Osteoblast (primary cell): ENCODE measurements at places on chromosomes 12 and 14. TPM values are rescaled to one million over a fixed set of nuclear protein-coding genes. Genes with fewer than 3 reads are reported as not detected.

DNA sequence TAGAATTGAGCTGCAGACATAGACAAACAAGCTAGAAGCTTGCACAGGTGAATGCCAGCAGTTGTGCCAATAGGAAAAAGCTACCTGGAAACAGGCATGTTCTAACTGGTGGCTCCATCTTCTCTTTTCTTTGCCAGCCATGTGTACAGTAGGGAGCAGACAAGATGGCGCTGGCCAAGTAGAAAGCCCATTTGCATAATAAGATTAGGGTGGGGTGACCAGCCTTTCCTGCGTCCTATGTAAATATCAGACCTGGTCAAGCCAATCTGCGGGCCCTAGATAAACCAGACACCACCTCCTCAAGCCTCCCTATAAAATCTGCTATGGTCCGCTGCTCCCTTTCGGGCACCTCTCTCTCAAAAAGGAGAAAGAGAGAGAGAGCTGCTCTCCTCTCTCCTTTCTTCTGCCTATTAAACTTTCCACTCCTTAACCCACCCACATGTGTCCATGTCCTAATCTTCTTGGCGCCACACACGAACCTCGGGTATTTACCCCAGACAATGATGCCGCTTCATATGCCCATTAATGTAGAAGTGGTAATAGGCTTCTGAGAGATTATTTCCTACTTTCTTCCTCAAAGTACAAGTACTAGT is 201.0 kb downstream of the SLC25A21 start:
- no peak for DNase-seq

DNA sequence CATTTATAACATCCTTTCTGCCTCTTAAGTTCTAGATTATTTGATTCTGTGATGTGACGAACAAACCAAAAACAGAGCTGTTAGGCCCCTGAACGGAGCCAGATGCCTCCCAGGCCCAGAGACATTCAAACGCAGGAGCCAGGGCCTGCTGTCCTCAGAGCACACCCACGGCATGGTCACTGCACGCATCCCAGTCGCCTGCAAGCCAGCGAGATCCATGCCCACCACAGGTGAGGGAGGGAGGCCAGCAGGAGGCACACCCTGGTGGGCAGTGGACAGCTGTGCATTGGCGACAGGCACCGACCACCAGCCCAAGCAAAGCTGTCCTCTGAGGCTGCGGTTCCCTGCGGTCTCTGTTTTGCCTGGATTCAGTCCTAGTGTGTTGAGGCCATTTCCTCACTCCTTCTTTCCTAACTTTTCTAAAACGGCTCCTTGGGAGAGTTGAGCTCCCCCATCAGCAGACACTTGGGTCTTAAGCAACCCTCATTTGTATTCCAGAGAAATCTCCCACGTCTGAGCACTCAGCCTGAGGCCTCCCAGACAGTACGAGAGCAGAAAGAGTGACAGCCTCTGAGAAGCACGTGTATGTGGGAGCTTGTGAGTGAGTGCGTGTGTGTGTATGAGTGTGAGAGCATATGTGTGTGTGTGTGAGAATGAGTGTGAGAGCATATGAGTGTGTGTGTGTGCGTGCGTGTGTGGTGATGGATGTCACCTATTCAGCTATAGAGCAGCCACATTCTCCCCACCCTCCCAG is 81.2 kb downstream of the CHGA start:
- peak; percentile 30 for DNase-seq

- DNase-seq = peak; percentile 47
Measured at GRCh38 chr12:110134691-110135411, 10.7 kb downstream of the IFT81 start.

DNA sequence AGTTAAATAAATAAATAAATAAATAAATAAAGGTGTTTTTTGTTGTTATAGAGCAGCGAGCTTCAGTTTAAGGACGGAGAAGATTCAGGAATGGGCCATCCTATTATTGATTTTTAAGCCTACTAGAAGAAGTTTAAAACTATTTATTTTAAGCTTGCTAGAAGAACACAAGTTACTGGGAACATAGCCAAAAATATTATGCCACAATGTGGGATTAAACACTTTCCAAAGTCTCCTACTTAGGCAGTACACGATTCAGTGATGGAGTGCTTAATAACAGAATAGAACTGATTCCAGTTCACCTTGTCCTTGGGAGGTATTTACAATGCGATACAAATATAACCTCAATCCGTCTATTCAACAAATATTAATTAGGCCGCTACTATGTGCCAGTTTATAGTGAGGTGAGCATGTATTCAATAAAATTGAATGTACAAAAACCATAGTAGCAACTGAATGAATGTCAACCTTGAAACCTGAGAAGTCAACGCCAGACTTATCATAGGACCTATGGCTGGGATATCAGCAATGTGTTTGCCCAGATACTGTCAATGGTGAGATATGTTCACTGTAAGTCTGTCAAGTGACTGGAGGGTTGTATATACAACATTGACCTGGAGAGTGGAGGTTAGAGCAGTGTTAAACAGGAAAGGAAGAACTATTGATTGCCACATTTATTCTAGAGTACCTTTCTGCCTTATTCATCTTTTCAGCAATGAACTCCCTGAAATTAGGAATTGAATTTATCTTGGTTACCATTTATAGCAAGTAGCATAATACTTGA is 486.4 kb downstream of the TMTC2 start:
- DNase-seq = no peak

- no peak for DNase-seq
Measured at GRCh38 chr14:101598159-101598558, 36.9 kb downstream of the DIO3 start.

DNA sequence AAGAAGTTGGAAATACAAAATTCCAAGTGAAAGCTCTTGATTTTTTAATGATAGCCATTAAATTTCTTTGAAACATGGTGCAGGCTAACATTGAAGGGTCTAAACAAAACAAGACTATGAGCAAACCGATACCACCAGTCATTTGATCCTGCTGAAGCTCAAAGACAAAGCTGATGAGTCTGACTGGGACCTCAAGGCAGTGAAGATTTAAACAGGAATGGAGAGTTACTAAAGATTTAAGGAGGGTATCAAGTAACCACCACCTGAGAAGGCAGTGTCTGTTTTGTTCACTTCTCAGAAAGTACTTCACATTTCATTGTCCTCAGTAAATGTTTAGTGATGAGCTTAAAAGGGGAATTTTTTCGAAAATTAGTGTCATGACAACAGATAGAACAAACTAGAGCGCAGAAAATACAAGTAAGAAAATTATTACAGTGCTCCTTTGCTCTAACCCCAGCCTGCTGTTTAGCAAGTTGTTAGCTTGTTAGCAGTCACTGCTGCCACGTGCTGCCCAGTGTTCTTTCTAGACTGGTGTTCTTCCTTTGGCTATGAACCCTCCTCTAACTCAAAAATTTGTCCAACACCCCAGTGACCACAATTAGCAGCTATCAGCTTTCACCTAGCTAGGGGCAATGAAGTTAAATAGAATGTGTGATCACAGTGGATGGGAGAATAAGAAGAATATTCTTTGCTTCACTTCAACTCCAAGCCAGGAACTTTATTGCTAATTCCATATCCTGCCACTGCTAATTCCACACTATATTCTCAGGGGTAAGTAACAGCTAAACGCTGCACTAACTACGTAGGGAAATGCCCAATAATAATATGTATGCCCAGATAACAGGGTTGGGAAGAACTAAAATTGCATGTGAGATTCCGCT is 41.1 kb downstream of the YAF2 start:
- peak; percentile 48 for DNase-seq

- no peak for DNase-seq
Measured at GRCh38 chr14:84657911-84658310, 872.0 kb upstream of the FLRT2 start.

DNA sequence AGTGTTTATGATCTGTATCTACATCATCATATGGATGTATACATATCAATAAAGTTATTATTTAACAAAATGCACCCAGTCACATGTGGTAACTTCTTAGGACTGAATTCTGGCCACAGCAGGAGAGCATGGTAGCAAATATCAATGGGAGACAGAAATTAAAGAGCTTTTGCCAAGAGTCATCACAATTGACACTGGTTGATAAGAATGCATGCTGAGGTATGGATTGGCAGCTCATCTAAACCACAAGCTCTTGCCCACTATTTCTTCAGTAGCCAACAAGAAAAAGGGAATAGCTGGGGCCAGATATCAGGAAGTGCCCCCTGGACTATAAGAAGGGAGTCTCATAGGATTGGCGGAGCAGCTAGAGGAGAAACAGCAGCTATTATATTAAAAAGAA is 9.4 kb upstream of the PTGR2 start:
- DNase-seq = peak; percentile 21

DNA sequence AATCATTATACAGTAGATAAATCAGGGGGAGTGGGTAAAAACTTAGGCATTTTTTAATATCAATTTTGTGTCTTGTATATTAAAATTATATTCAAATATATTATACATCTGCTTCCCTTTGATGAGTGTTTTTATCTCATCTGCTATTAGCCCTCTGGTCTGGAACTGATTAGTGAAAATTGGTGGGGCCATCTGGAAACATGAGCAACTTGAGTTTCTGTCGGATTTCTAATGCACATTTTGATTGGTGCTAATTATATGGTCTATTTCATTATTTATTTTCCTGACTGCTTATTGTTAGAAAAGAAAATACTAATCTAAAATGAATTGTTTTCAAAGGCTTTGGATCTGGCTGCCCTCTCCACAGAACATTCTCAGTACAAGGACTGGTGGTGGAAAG is 28.2 kb downstream of the TTC8 start:
- DNase-seq = no peak

GRCh38 chr14:70392676-70393075 is 24.2 kb downstream of the SYNJ2BP start:
- DNase-seq = no peak

GRCh38 chr12:59698600-59698999 is 102.8 kb downstream of the SLC16A7 start:
- no peak for DNase-seq

- DNase-seq = no peak
Measured at GRCh38 chr14:69485701-69486100, 1.2 kb downstream of the PLEKHD1 start.

- no peak for DNase-seq
Measured at GRCh38 chr12:90303771-90304170, 595.1 kb upstream of the ATP2B1 start.

DNA sequence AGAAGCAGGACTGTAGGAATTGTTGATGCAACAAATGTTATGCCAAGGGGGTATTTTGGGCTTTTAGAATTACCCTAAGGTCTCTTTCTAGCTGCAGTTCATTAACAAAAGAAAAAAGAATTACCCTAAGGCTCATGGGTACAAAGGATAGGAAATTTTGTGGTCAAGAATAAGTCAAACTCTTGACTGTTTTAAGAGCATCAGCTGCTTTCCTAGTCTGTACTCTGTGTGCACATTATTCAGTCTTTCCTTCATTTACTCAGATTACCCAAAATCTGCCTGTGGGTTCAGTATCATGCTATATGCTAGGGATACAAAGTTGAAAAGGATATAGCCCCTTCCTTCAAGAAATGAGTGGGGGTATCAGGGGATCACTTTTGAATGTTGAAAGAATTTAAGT is 36.5 kb upstream of the CCDC88C start:
- no peak for DNase-seq

- DNase-seq = no peak
Measured at GRCh38 chr12:39923364-39923763, 182.5 kb downstream of the SLC2A13 start.

- peak; percentile 27 for DNase-seq
Measured at GRCh38 chr12:57106021-57106708, 5.0 kb downstream of the STAT6 start.

GRCh38 chr12:124902916-124903315 is 11.5 kb downstream of the UBC start:
- no peak for DNase-seq

DNA sequence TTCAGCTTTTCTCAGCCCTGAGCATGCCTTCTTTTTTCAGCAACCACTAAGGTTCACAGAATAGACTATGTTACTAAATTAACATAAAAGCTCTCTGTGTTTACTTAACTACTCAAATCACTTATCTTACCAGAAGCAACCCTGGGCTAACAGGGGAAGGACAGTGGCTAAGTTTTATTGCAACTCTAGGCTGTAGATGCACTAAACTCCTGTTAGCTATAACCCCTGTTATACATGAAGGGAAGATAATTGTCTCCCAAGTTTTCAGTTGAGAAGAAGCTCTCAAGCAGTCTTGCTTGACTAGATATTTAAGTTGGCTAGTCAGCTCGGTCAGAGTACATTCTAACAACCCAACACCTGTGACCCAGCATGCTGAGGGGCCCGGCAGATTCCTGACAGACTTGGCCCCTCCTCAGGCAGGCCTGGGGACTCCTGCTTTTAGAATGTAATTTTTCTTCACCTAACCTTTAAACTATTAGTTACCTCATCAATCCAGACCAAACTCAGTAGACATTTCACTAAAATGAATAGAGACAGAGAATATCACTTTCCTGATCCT is 464.5 kb downstream of the EGLN3 start:
- no peak for DNase-seq

GRCh38 chr12:24083838-24084237 is 134.4 kb upstream of the SOX5 start:
- no peak for DNase-seq

DNA sequence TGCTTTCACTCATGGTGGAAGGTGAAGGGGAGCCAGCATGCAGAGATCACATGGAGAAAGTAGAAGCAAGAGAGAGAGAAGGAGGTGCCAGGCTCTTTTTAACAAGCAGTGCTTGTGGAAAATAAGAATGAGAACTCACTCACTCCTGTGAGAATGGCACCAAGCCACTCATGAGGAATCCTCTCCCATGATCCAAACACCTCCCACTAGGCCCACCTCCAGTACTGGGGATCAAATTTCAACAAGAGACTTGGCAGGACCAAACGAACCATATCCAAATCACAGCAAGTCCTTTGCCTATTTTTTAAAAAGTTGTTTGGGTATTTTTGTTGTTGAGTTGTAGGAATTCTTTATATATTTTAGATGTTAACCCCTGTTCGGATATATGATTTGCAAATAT is 245.9 kb upstream of the ARID2 start:
- DNase-seq = no peak

DNA sequence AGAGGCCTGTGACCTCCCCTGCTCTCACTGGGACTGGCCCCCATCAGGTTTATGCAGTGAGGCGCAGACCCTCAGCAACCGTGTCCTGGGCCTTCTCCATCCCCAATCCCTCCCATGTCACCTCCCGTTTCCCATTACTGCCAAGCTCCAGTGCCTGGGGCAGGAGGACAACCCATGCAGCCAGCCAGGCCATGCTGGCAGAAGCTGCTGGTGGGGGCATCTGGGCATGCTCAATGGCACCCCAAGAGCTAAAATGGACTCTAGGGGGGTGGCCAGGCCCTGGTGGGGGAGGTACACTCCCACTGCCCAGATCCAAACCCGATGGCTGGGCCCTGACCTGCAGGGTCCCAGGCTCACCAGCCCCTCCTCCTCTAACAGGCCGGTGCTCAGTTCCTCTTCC is 20.5 kb upstream of the GPR132 start:
- peak; percentile 58 for DNase-seq

DNA sequence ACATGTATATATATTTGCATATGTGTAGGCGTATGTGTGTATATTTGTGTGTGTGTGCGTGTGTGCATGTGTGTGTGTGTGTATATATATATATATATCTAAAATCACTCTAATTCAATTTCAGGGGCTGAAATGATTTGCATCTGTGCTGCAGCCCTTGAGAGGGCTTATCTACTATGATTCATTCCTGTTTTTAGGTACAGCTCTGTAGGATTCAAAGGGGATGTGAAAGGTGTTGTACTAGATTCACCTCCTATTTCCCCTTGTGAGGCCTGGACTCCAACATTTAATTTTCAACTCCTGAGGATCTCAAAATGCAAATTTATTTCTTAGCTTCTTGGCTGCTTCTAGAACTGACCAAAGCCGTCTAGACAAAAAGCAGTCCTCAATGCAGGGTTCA is 11.1 kb downstream of the ERP27 start:
- no peak for DNase-seq

CD4 gene
- total RNA-seq = 10.9 and 15.0 TPM in 2 replicates

TCL1B gene
- total RNA-seq = not detected in 2 replicates

FBXW8 gene
- total RNA-seq = 27.4 and 27.5 TPM in 2 replicates

TMEM132D gene
- total RNA-seq = not detected in 2 replicates

CISTR gene
- total RNA-seq = not detected in 2 replicates

CLEC4D gene
- total RNA-seq = not detected in 2 replicates

RHOJ gene
- 3.8 and 4.3 TPM in 2 replicates for total RNA-seq
